ENCODE measurements at places on chromosomes 7 and 10. TPM values are rescaled to one million over a fixed set of nuclear protein-coding genes. Genes with fewer than 3 reads are reported as not detected.
A peak's percentile ranks its signal among the peaks of the same experiment; 100 is the strongest.

GRCh38 chr10:97131181-97131628, 54.6 kb downstream of the SLIT1 start:
- no peak for DNase-seq

DNA sequence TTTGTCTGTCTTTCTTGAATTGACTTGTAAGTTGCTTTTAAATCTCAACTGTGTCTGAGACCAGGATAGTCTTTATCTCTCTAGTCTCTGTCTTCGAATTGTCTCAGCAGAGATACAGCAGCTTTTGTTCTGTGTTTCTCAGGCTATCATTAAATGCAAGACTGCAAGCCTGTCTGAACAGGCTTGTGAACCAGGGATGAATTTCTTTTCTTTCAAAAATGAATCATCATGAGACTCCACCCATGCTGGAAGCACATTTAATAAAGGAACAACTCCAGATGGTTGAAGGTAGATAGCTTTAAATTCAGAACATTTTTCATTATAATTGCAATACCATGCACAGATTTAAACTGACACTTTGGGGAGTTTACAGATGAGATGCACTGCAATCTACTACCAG, 155.9 kb downstream of the SEC23IP start:
- no peak for DNase-seq

GRCh38 chr7:112873831-112874553, 83.8 kb upstream of the TMEM168 start:
- peak; percentile 12 for DNase-seq

ZNHIT1 gene
- total RNA-seq: 51.5 TPM

DNA sequence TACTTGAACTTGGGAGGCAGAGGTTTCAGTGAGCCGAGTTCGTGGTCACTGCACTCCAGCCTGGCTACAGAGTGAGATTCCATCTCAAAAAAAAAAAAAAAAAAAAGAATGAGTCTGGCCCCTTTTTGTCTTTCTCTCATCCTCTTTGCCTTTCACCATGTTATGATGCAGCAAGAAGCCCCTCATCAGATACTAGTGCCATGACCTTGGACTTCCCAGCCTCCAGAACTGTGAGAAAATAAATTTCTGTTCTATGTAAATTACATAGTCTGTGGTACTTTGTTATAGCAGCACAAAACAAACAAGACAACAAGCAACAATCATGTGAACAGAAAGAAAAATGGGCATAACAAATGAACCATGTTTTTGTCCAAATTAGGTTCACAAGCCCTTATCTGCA, 2.3 kb upstream of the DBNL start:
- DNase-seq: no peak

DNA sequence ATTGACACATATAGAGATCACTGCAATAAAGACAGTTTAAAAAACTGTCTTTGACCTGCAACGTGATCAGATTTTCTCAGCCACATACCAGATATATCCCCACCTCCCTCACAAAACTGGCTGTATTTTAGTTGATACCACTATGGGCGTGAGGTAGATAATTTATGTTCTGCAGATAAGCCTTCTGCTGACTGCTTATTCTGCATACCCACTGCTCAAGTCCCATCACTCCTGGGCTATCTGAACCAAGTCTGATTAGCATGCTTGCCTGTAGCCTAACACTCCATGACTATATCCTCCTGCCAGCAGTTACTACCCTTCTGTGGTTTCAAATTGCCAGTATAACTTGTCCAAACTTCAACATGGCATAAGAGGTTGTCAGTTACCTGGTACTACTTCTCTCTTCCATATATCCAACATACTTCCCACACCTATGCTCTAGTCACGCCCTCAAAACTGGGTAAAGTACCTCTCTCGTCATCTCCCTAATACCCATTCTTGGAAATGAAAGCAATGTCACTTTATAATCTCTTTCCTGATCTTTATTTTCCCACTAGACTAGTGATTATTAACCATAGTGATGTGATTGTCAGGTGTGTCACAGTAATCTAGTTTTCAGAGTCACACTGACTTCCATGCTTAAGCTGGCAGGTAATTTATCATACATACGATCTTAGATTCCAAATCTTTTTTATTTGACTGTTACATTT, 70.7 kb downstream of the MALSU1 start:
- no peak for DNase-seq

DNA sequence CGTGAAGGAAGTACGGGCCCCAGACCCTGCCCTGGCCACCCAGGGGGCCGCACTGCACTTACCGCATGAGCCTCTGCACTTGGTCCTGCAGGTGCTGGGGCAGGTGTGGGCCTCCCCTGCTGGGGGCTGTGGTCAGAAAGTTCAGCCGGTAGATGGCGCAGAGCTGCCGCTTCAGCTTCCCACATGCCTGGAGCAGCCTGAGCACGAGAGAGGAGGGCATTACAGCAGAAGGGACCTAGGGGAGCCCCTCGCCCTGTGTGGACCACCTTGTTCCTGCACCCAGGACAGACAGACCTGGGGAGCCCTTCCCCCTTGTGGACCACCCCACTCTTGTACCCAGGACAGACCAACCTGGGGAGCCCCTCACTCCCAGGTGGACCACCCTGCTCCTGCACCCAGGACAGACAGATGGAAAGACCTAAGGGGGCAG, 8.7 kb upstream of the PYROXD2 start:
- DNase-seq: no peak

- DNase-seq: no peak
Measured at GRCh38 chr7:112150823-112151641, 55.2 kb downstream of the DOCK4 start.

GRCh38 chr10:103839519-103839871, 15.9 kb downstream of the SH3PXD2A start:
- DNase-seq: no peak

- DNase-seq: no peak
Measured at GRCh38 chr7:10977113-10977512, 3.4 kb downstream of the PHF14 start.

DNA sequence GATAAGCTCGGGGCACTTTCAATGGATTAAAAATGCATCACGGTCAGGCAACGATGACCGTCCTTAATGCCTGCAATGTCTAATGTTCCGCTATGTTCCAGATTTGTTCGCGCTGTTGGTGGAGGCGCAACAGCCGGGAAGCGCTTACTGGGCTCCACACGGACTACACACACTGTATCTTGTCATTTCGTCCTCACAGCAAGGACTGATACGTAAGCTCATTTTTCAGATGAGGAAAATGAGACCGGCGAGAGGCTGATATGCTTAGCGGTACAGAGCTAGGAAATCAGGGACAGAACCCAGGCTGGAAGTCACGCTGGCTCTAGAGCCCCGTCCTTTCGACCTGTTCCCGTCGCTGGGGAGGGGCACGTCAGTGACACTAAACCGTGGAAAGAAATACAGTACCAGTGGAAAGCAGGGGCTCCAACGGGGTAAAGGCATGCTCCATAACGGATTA, 670 bp downstream of the TPK1 start:
- peak; percentile 36 for DNase-seq

GRCh38 chr7:125383324-125383723, 453.7 kb upstream of the POT1 start:
- DNase-seq: no peak

DNA sequence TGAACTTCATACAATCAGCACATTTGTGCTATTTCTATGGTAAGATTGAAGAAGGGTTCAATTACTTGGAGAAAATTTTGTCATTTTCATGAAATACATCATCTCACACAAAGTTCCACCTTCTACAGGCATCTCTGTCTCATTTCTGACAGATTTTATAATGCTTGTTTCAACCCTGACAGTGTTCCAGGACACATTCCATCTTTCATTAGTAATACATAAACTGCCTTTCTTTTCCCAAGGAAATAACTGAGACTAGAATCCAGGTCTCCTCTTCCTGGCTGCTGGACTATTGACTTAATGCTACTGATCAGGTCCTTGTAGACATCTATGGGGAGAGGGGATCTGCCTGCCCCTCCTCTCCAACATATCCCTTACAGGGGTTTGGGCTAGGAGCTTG, 70.1 kb upstream of the PLPP4 start:
- no peak for DNase-seq

OR6V1 gene
- total RNA-seq: not detected

DNA sequence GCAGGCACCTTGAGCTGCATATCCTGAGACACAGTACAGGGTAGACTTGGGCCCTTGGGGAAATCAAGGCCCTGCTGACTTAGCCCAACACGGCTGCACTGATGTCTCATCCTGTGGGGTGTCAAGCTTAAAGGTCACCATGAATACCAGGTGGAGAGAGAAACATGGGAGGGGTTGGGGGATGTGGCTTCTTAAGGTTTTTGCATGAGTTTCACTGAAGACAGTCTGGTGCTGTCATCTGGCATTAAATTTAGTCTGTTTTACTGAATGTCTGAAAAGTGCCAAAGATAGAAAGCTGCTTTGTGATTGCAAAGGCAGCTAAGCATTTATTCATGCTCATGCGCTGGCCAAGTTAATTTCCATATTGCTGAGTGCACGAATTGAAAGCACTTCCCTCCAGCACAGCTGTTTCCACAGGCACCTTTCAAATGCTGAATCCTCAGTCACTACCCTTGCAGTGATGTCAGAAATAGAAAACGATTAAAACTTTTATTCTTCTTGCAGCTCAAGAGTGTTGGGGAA, 102.1 kb downstream of the OSBPL3 start:
- peak; percentile 46 for DNase-seq

HOXA2 gene
- 0.35 TPM for total RNA-seq

DNA sequence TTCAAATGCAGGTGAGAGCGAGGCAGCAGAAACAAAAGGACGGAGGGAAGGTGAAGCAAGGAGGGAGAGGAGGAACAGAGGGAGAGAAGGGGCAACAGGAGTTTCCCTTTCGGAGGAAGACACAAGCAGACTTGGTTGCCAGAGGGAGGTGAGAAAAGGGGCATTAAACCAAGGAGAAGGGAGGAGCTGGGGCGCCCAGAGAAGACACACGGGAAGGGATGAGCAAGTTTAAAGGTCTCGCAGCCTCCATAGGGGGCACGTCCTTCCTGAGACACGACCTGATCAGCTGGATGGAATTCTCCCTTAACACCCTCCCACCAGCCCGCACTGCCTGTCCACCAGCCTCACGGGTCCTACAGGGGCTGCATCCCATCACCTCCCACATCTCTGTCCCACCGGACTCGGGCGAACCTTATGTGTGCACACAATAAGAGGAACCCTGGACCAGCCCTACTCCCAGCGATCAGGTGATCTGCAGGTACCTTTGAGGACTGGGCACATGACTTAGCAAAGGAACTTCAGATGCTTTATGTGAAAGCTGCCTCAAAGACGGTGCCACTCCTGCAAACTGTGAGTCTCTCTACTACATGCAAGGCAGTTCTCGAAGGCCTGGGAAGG, 251.2 kb downstream of the TNS3 start:
- DNase-seq: no peak

DNA sequence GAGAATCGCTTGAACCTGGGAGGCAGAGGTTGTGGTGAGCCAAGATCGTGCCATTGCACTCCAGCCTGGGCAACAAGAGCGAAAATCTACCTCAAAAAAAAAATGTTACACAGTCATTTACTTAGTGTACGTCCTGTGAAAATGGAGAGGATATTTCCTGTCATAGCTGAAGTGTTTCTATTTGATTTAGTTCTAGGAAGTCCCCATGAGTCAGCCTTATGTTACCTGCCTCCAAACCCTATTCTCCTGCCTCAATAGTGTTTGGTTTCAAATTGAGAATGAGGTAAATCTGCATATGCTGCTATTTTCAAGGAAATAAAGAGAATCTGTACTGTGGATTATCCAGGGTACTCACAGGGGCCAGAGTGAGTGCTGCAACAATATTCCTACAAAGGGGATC, 1284.5 kb upstream of the AUTS2 start:
- peak; percentile 3 for DNase-seq

FAM241B gene
- total RNA-seq: 2.3 TPM

DNA sequence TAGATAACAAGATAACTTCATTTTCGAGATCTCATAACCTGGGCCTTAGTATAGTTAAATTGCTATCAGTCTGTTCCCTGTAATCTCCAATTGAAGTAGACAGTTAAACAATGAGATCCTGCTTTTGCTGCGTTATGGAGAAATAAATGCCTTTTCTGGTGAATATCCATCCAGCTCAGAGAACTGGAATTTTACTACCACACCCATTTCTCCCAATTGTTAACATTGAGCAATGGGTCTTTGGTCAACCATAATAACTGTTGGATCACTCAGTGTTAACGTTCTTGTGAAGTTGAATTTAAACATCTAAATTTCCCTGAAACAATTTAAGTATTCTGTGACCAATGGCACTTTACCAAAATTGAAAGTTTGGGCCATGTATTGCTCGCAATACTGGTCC, 3.0 kb downstream of the CALU start:
- peak; percentile 45 for DNase-seq

DNA sequence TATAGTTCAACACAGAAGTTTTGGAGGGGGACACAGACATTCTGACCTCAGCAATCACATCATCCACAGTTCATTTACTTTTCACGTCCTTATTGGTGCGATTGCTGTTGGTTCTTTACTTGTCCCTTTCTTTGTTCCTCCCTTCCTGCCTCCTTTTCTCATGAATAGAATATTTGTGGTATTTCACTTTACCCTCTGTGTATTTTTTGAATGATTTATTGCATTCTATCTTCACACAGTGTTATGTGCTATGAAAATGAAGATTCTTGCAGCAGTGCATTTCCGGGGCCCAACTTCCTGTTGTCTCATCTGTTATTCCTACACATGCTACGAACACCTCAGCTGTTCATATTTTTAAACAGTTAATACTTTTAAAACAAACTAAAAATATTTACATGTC, 179.6 kb downstream of the ZMYND11 start:
- no peak for DNase-seq

- peak; percentile 9 for DNase-seq
Measured at GRCh38 chr10:91519899-91520514, 109.9 kb downstream of the HECTD2 start.

- DNase-seq: no peak
Measured at GRCh38 chr7:49878089-49878488, 104.7 kb downstream of the VWC2 start.

SLC16A9 gene
- 1.1 TPM for total RNA-seq

GRCh38 chr7:143372070-143372469, 9.1 kb upstream of the ZYX start:
- DNase-seq: peak; percentile 57

DNA sequence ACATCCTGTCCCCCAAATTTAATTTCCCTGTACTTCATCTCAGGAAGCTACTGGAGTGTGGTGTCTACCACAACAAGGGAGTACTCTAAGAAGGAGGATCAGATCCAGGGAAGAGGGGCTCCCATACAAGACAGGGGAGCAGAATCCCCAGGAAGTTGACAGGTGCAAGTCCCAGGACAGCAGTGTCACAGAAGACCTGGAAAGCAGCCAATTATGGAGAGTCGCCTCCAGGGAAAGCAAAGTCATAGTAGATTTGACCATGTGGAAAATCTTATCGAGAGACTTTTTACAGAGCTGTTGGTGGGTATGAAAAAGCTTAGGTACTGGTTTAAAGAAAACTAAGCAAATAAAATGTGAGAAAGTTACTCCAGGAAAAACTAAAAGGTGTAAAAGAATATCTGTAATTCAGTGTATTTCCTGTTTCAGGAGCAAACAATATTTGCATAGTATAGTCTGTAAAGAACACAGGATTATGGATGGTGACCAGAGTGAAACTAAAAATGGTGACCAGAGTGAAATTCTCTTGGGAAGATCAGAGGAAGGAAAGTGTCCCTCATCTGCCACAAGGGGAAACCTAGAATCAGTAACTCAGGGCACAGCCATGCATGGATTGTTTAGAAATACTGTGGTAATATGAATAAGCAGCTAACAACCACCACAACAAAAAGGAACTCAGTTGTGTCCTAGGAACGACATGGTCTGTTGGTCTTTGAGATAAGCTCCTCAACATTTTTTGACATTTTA, 44.5 kb downstream of the LANCL2 start:
- DNase-seq: peak; percentile 78

ZNF783 gene
- 8.0 TPM for total RNA-seq

TCAF2 gene
- 0.35 TPM for total RNA-seq
